ENCODE measurements at places on chromosomes 2 and 18.

- no peak for DNase-seq
These were observed 1049.9 kb downstream of the TSN start for GRCh38 chr2:122805346-122805745.

DNA sequence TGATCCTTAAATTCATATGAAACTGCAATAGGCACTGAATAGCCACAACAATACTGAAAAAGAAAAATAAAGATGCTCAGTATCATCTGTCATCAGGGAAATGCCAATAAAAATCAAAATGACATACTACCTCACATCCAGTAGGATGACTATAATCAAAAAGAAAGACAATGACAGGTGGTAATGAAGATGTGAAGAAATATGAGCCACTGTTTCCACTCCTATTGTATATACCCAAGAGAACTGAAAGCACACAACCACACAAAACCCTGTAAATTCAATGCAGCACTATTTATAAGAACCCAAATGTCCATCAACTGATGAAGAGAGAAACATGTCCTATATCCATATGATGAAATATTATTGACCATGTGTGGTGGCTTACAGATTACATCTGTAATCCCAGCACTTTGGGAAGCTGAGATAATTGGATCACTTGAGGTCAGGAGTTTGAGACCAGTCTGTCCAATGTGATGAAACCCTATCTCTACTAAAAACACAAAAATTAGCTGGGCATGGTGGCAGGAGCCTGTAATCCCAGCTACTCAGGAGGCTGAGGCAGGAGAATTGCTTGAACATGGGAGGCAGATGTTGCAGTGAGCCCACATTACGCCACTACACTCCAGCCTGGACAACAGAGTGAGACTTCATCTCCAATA, 39.9 kb downstream of the MAP3K2 start:
- DNase-seq = no peak

GRCh38 chr2:109455731-109456691, 157.8 kb downstream of the SEPTIN10 start:
- DNase-seq = no peak

- no peak for DNase-seq
These were observed 1.8 kb upstream of the ZEB2 start for GRCh38 chr2:144521686-144522085.

- DNase-seq = no peak
These were observed 68.8 kb downstream of the ITGA4 start for GRCh38 chr2:181526014-181526413.

GRCh38 chr2:23419171-23420090, 34.5 kb downstream of the KLHL29 start:
- no peak for DNase-seq

GRCh38 chr2:241570961-241571581, 12.5 kb downstream of the BOK start:
- DNase-seq = no peak

GRCh38 chr2:133788386-133788785, 220.1 kb upstream of the NCKAP5 start:
- DNase-seq = no peak

DNA sequence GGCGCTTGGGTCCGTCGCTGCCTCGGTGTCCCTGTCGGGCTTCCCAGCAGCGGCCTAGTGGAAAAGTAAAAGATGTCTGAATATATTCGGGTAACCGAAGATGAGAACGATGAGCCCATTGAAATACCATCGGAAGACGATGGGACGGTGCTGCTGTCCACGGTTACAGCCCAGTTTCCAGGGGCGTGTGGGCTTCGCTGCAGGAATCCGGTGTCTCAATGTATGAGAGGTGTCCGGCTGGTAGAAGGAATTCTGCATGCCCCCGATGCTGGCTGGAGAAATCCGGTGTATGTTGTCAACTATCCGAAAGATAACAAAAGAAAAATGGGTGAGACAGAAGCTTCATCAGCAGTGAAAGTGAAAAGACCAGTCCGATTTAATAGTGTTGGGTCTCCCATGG, 8.0 kb downstream of the HES6 start:
- no peak for DNase-seq

DNA sequence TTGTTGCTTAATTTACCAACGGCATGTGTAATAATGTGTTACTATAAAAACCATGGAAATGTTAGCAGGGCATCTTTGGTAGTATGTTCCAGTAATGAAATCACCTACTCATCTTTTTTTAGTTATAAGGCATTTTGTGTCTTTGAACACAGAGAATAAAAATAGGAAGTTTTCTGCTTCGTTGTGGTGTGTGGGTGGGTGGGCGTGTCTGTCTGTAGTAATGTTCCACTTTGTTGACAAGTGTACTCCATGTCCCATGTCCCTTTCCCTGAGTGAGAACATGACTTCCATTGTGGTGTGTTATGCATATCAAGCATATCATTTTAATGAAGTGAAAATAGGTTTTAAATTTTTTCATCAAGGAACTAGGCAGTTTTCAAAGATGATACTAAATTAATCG, 149.3 kb downstream of the VWC2L start:
- no peak for DNase-seq

GRCh38 chr2:43455296-43455695, 140.5 kb downstream of the THADA start:
- DNase-seq = no peak

All from GM04504 (cell line).